Hematopoietic multipotent progenitor cell treated with erythropoietin and hydrocortisone succinate and interleukin-3 and kit ligand, for 8 days (in vitro differentiated cells): ENCODE measurements at places on chromosomes 5 and 9.

- no peak for DNase-seq
These were observed 134.3 kb downstream of the PPP2R2B start for GRCh38 chr5:146744068-146744745.

- DNase-seq: peak; percentile 63
These were observed 34.4 kb upstream of the MRPS30 start for GRCh38 chr5:44774279-44774880.

- no peak for DNase-seq
These were observed 923.6 kb upstream of the DMAC1 start for GRCh38 chr9:8723195-8723594.

DNA sequence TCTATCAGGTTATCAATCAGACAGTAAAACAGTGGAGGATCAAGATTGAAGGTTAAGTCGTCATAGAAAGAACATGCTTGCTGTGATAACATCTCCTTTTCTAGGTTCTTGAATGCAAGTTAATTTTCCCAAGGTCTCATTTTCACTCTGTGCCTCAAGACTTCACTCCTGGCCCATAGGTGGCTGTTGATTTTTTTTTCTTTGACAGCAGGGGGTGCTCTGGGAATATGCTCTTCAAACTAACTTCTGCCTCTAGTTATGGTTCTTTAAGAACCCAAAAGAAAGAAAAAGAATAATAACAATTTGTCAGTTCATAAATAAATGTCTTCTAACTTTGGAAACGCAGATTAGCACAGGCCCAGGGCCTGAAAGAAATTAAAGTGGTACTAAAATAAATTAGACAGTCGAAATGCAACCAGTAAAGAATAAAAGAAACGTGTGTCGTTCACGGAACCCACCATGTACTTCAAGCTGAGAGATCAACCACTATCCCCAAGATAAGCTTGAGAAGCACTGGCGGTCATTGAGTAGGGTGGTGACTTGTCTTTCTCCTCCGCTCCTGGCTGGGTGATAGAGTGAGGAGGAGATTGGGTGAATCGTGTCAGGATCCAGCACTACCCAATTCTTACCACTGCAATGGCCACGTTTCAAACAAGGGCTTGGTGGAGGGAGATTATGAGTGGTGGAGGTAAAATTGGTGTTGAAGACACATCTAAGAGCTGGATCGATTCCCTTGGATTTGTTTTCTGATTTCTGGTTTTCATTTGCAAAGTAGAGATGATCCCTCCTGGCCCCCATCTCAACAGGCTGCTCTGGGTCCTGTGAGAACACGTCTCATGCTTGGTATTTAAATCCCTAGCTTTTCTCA is 93.4 kb upstream of the IRX4 start:
- DNase-seq: no peak
